ENCODE measurements at places on chromosomes 4 and X. TPM values are rescaled to one million over a fixed set of nuclear protein-coding genes. Genes with fewer than 3 reads are reported as not detected.
A peak's percentile ranks its signal among the peaks of the same experiment; 100 is the strongest.

GRCh38 chr4:158007566-158007965 is 165.3 kb downstream of the GASK1B start:
- H3K4me1 ChIP-seq, result peaks cover 76% of the 10 kb centered on the region
- no peak overlapping the region for H3K4me3 ChIP-seq
- H3K27ac ChIP-seq, result peak overlapping the region; percentile 15
- DNase-seq, result no peak
- no peaks in the 10 kb centered on the region for H3K27me3 ChIP-seq

CDS1 gene
- total RNA-seq, result 0.30 TPM

MAOB gene
- 3.2 TPM for total RNA-seq

F8A1 gene
- 34.0 TPM for total RNA-seq

ARSD gene
- 35.3 TPM for total RNA-seq

All from chondrocyte (in vitro differentiated cells).